NCI-H2171 treated with DMSO at 0.1 percent for 48 hours (cell line): ENCODE measurements at places on chromosomes 7 and 10.

DNA sequence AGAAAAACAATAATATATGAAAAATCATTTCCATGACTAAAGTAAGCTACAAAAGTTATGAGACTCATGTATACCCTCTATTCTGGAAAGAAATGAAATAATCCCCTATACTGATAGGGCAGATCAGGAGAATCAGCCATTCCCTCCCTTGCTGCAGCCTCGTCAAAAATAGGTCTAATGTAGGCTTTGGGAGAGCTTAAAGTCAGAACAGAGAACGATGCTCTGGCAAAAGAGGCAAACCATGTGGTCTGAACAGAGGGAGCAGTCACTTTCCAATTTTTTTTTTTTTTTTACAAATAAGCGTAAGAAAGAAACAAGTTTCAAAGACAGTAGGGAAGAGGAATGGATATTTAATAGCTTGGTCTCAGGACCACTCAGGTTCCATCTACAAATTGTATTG is 462.2 kb upstream of the LRRTM3 start:
- no peak for DNase-seq

- DNase-seq: no peak
These were observed 10.7 kb upstream of the SFMBT2 start for GRCh38 chr10:7421526-7421925.

DNA sequence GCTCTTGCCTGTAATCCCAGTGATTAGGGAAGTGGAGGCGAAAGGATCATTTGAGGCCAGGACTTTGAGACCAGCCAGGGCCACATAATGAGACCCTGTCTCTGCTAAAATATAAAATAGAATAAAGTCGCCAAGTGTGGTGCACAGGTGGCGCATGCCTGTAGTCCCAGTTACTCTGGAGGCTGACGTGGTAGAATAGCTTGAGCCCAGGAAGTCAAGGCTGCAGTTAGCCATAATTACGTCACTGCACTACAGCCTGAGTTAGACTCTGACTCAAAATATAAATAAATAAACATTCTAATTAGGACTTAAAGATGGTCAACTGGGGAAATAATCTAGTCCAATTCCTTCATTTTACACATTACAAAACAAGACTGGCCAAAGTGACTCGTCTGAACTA is 768 bp downstream of the CHCHD2 start:
- no peak for DNase-seq

GRCh38 chr10:71804077-71804476 is 30.8 kb upstream of the VSIR start:
- DNase-seq: peak; percentile 58

GRCh38 chr7:75925717-75926435 is 10.9 kb downstream of the POR start:
- no peak for DNase-seq

- no peak for DNase-seq
These were observed 27.3 kb downstream of the POU6F2 start for GRCh38 chr7:39005036-39005435.

DNA sequence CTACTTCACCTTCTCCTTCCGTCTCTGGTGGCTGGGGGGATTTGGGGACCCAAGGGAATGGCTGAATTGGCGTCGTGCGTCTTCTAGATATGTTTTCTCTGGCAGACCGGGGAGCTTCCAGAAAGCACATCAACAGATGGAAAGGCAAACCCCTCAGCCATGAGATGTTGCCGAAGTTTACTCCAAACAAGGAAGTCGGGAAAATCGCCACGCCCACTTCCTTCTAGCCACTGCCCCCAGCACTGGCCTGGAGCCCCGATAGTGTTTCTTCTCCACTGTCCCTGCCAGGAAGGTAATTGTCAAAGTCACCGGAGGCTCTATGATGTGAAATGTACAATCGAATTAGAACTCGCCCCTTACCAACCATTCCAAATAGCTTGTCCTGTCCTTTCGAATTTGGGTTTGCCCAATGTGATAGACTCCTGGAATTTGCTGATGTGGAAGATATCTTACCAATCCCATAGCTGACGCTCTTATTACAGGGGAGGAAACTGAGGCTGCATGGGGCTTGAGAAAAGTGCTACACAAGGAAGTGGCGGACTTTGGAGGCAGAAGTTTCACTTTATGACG is 191.0 kb downstream of the LSM5 start:
- DNase-seq: peak; percentile 67

- DNase-seq: no peak
These were observed 3.1 kb downstream of the ARHGAP22 start for GRCh38 chr10:48601789-48602188.

DNA sequence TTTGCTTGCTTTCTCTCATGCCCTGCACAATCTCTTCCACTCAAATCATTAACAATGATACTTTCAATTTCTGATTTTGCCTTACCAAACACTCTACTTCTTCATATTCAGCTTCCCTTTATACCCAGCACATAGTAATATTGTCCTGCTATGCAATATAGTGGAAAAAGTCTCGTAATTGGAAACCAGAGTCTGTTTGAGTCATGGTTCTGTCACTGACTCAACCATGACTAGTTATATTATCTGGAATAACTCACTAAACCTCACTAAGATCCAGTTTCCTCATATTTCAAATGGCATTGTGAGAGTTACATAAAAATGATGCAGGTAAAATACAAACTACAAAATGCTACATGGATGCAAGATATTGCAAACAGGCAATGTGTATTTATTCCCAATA is 98.5 kb upstream of the LRRTM3 start:
- no peak for DNase-seq

GRCh38 chr7:5699467-5700384 is 81.7 kb downstream of the RNF216 start:
- DNase-seq: peak; percentile 80

GRCh38 chr10:110898391-110898790 is 20.6 kb downstream of the BBIP1 start:
- no peak for DNase-seq

- no peak for DNase-seq
These were observed 34.2 kb downstream of the IL2RA start for GRCh38 chr10:6027929-6028328.

DNA sequence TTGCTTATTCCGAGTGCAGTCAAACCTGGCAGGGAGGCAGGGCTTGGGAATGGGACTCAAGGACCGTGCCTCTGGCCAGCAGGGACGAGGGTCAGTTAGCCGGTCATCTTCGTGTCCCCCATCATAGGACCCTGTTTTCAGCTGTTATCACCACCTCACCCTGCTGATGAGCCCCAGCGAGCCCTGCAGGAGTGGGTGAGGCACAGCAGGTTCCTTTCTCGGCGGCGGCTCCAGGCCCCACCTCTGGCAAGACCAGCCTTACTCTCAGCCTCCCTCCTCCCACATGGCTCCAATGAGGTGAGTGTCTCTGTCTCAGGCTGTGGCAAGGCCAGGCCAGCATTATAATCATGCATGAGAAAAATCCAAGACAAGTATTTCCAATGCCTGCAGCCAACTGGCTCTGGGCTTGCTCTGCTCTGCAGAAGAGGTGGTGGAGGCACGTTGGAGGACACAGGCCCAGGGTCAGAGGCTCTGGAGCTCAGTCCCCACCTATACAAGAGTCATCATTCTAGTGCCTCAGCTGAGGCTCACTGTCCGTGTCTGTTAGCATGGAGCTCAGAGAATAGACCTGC is 15.7 kb downstream of the PKD1L1 start:
- no peak for DNase-seq

GRCh38 chr7:149415391-149416071 is 45.3 kb downstream of the ZNF777 start:
- no peak for DNase-seq

DNA sequence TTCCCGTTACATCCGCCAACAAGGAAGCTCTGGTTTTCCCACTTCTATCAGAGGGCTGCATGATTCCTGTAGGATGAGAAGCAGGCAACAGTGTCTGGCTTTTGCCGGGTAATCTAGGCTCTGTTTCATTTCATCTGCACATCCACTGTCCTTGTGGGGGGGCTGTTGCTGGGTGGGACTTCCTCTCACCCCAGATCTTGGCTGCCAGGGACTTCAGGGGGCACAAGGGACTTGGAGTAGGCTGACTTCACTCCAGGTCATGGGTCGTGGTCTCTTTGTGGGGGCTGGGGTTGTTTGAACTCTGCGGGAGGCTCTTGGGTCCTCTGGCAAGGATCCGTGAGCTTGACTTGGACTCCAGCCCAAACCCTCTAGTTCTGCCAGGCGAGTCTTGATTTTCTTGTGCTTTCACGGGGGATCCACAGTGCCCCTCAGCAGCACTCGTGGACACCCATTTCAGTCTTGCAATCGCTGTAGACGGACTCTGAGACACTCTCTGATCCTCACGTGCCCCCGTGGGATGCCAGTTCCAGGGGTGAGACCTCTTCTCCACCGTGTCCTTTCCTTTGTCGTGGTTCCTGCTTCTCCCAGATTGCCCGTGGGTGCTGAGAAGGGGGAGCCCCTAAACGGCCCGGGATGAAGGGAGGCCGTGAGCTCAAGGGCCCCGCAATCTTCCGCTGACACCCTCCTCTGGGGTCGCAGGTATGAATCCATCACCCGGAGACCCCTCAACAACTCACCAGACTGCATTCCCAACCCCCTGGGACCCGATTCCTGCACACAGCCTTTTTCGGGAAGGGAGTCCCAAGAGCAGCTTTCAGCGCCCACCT is 21.4 kb upstream of the ZNF273 start:
- DNase-seq: no peak

DNA sequence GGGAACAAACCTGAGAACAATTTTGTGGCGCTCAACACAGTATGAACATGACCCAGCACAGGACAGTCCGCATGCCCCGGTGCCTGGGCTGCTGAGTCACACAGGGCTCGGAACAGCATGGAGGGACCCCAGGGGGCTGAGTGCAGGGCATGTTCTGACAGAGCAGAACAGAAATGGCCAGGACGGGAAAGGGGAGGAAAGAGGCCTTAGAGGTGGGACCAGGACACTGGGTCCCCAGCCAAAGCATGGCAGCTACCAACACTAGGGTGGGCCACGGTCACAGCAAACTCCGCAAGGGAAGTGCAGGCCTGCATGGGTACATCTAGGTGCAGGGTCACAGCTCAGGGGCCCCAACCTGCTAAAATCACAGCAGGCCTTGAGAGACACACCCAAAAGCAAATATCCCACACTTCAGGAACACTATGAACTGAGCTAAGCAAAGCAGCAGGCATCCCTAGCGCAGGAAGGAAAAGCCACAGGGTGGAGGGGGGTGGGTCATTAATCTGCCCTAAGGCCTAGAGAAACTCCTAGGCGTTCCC is 5.6 kb downstream of the IMPDH1 start:
- no peak for DNase-seq

DNA sequence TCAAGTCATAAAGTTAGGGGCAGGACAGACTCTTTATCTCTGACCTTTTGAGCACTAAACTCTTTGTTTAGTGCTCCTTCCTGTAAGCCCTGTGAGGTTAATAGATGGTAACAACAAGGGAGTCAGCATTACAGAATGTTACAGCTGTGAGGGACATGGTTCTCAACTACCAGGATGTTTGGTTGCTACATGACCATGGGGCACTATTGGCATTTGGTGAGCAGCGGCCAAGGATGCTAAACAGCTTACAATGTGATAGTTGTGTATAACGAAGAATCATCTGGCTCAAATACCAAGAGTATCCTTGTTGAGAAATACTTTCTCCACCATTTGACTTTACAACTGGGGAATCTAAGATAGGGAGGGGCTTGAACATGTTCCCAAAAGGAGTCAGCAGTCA is 35.4 kb upstream of the HPS1 start:
- DNase-seq: no peak

DNA sequence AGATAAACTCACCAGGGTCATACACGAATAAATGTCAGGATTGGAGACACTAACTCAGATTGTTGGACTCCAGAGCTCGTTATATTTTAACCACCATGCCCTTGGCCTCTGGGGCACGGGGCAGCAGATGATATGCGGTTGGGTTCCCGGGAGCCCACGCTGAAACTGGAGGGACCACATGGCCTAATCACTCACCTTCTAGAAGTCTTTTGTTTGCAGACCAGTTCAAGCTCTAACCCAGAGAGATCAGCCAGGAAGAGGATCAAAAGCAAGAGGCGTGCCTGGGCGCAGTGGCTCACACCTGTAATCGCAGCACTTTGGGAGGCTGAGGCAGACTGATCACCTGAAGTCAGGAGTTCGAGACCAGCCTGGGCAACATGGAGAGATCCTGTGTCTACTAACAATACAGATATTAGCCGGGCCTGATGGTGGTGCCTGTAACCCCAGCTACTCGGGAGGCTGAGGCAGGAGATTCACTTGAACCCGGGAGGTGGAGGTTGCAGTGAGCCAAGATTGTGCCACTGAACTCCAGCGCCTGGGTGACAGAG is 42.6 kb upstream of the ECHDC3 start:
- DNase-seq: no peak

DNA sequence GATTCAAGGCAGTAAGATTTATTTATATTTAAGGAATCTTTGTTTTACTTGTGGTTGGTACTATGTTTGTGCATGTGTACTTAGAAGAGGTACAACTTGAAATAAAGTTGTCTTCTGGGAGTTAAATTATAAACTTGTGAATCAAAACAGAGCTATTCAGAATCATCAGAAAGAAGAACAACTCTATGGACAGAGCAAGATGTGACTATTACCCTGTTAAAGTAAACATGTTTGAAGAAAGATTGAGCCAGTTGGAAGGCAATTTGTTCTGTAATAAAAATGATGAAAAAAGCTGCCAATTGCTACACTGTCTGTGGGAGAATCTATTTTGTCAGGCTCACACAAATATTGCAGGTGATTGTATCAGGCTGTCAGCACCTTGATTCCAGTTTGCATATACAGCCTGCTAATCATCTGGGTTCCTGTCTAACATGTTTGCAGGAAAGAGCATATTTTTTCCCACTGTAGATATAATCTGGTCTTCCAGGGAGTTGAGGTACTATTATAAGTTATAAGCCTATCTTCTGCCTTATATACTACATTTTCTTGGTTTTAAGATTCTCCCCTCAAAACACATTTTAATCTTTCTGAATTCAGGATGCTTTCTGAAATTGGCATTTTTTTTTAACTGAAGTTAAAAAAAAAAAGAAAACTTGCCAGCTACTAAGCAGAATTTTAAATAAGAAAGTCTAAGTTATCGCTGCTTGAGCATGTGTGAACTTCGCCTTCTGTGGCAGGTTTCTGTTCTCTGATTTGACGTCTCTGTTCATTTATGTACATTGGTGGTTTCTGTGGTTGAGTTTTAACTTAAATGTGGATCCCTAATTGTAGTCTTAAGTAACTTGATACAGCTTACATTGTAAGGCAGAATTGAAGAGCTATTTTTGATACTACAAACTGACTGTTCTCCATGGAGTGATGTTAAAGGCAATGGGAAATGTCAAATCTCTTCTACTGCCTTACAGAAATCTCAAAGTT is 46.0 kb downstream of the ZNRF2 start:
- peak; percentile 30 for DNase-seq

GRCh38 chr10:50604809-50605208 is 18.9 kb downstream of the SGMS1 start:
- DNase-seq: no peak

DNA sequence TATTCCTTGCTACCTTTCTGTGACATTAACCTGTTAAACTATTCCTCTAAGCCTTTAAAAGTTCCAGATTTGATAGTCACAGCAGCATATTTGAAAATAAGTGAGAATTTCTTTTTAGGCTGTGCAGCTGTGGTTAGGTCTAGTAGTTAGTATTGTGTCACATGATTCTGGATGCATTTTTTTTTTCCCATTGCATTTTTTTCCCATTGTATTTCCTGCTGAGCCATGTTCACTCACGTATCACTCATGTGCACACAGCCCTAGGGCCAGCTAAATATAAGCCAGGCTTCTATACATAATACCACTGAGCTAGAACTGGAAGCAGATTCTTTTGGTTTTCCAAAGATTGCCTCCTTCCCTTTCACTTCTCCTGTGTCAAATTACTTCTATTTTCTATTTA is 37.4 kb downstream of the DNAJC9 start:
- DNase-seq: peak; percentile 3
